ENCODE measurements at places on chromosomes 3 and 15. TPM values are rescaled to one million over a fixed set of nuclear protein-coding genes. Genes with fewer than 3 reads are reported as not detected.

The KNSTRN gene
- 201 TPM for total RNA-seq

GRCh38 chr3:45773072-45773471, 23.3 kb downstream of the SLC6A20 start:
- no peak for DNase-seq

- DNase-seq, result no peak
These were observed 35.6 kb downstream of the FRMD5 start for GRCh38 chr15:44159492-44159891.

DNA sequence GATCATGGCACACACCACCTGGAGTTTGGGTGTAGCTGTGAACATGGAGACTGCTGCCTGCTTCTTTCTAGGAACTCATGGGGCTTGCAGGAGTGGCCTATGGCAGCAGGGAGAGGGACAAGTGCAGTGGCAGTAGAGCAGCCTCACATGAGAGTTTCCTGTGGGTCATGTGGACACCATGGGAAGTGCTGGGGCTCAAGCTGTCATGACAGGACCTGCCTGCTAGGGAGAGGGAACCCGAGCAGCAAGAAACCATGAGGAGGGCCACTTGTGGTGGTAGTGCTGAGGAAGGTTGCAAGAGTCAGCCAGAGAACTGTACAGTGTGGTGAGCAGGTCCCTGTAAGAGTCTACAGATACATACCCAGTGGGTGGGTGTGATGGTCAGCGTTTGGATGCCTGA, 73.8 kb upstream of the MRPS22 start:
- no peak for DNase-seq

DNA sequence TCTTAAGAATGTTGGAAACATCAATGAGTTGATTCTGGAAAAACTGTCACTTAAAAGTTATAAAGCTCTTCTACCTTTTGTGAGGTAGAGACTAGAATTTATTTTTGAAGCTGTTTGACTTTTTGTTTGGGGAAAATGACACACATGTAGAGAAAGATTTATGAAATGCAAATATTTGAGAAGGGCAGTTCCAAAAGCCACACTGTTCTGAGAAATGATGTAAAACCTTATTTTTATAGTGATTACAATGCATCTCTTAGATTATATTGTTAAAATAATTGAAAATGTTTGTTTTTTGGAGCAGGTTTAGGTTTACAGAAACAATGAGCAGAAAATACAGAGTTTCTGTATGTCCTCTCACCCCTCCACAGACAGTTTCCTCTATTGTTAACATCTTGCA, 116.1 kb upstream of the CMC1 start:
- DNase-seq, result no peak

The ANKDD1A gene
- 8.1 TPM for total RNA-seq

DNA sequence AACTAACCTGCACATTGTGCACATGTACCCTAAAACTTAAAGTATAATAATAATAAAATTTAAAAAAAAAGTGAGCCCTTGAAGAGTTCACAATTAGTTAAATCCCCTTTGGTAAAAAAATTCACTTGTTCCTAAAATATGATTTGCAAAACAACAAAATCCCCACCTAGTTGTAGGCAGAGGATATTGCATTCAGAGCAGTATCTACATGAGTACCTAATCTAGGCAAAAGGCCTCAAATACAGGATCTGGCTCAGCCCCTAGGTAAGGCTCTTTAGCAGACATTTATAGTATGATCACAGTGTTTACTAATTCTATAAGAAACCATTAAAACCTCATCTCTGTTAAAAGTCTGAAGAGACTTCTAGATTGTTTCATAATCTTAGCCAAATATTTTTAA, 89.3 kb upstream of the CCDC80 start:
- no peak for DNase-seq

DNA sequence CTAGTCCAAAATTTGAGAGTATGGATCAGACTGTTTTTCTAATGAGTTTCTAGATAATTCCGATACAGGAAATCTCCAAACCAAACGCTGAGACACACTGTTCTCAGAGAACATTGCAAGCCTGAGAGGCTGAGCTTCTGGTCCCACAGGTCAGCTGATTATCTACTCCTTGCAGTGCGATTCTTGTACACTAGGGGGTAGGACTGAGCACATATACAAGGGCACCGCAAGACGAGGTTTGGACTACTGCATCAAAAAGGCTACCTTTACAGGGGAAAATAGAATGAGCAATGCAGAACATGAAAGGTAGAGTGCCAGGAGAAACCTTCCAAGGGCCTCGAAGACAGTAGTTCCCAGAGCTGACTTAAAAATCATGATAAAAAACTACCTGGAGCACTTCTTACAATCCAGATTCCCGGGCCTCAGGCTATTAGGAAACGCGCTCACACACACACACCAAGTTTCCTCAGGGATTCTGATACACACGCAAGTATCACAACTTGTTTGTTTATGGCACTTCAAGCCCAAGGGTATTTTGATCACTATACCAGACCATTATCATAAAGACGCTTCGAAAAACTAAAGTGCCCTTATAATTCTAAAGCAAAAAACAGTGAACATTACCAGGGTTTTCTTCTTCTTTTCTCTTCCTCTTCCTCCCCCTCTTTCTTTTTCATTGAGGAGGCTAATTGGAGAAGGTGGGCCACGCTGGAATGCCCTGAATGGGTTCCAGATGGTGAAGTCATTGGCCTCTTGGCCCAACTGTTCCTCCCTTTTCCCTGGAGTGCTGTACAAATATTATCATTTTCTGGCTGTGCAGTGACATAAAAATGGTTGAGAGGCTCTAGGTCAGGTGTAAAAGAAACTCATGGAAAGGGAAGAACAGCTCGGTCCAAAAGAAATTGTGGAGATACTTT, 61.8 kb downstream of the SLC12A8 start:
- no peak for DNase-seq

DNA sequence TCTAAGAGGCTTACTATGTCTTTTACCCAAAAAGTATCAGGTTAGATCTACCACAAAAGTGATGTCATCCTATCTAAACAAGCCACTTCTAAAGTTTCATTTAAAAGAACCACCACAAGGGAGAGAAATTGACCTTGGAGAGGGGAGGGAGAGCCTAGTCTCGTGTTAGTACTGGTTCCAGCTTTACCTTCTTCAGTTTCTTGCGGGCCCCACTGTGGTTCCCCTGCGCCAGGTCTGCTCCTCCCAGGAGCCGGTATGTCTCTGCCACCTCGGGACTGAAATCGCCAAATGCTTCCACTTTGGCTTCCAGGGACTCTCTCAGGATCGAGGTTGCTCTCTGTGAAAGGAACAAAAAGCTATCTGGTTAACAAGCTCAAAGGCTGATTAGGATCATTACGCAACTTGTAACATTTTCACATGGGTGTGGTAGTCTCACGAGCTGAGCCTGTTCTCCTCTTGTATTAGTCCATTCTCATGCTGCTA, 51.1 kb downstream of the SYNM start:
- DNase-seq, result no peak

The ALDH1A3 gene
- total RNA-seq, result 217 TPM

The FSD2 gene
- total RNA-seq, result not detected

DNA sequence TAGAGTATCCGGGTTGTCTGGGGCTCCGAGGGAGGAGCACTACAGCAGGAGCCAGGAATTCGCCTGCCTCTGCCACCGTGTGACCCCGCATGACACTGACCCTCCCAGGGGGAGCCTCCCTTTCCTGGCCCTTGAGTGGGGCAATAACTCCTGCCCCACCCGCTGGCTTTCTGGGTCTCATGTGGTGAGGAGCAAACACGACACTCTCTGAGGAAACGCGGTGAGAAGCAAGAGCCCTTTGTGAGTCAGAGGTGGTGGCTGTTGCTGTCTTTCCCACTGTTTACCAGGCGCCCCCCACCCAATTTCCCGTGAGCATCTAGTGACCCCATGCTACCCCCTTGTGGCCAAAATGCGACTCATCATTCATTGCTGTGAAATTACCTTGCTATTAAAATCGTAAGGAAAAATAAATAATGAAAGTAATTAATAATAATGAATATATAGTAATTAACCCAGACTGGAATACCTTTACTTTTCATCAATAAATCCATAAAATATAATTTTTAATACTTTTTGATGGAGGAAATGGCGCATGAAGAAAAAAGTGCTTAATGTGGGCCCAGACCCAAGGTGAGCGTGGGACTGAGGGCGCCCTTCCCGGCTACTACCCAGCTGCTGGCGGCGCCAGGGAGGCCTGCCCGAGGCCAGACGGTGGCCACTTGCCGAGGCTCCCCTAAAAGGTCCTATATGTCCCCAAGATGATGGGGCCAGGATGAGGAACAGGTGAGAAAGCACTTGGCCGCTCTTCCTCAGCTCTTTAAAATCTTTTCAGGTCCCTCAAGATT, 29.3 kb downstream of the CCNL1 start:
- peak; percentile 93 for DNase-seq

DNA sequence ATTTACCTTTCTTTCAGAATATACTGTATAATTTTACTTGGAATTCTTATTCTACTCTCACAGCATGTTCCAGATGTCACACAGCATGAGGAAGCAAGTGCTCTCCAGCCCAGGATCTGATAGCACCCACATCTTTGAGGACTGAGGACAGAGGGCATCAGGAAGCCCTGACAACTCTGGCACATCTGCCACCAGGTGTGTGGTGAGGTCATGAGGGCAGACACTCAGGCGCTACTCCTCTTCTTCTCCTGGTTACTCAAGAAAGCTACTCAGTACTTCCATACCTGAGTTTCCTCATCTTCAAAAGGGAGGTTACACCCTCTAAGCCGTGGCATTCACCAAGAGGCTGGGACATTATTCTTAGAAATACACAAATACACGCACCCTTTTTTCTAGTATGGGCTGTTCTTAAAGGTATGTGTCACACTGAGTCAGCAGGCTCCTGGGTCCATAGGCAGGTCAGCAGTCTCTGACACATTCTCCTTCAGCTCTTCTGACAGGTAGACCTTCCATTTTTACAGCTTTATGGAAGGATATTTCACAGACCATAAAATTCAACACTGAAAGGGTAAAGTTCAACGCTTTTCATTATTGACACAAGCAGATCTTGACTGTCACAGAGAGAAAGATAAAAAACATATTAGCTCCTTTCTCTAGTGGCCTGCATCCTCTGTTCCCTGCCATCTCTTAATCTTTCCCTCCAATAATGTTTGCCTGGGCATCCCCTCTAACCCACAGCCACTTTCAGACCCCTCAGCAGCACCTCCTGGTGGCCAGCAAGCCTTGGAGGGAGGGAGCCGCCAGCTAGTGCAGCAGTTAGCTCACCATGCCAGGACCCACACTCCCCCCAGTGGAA, 103.2 kb upstream of the TJP1 start:
- peak; percentile 77 for DNase-seq

- no peak for DNase-seq
These were observed 10.6 kb upstream of the STT3B start for GRCh38 chr3:31522152-31522551.

The ZNF620 gene
- 1.5 TPM for total RNA-seq

GRCh38 chr3:130711565-130712324, 34.9 kb downstream of the PIK3R4 start:
- no peak for DNase-seq

- no peak for DNase-seq
These were observed 746.4 kb upstream of the NR2F2 start for GRCh38 chr15:95584088-95584487.

DNA sequence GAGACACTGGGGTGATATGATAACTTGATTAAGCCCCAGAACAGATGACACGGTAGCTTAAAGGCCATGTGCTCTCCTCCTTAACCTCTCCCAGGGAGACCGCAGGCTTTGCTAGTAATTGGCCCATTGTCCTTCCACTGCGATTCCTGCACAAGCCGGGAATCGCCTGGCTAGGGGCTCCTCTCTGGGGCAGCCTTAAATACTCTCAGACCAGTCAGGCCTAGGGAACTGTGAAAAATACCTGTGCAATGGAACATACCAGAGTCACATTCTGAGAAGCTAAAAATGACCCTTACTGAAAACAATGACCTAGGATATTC, 56.3 kb downstream of the CPN2 start:
- DNase-seq, result no peak

DNA sequence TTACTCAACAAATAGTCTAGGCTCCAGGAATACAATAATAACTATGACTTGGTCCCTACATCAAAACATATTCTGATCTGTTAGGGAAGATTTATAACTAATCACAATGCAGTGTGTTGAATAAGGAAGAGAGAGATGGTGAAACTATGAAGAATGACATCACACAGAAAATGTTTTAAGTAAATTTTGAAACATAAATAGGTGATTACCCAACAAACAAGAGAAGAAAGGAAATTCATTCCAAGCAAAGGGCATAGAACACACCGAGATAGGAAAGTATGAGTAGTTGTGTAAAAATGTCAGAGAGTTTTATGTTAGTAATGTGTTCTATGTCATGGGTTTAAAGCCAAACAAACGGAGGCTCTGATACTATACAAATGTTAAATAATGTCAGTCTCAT, 13.4 kb downstream of the SEC62 start:
- no peak for DNase-seq

The AHSG gene
- total RNA-seq, result not detected

DNA sequence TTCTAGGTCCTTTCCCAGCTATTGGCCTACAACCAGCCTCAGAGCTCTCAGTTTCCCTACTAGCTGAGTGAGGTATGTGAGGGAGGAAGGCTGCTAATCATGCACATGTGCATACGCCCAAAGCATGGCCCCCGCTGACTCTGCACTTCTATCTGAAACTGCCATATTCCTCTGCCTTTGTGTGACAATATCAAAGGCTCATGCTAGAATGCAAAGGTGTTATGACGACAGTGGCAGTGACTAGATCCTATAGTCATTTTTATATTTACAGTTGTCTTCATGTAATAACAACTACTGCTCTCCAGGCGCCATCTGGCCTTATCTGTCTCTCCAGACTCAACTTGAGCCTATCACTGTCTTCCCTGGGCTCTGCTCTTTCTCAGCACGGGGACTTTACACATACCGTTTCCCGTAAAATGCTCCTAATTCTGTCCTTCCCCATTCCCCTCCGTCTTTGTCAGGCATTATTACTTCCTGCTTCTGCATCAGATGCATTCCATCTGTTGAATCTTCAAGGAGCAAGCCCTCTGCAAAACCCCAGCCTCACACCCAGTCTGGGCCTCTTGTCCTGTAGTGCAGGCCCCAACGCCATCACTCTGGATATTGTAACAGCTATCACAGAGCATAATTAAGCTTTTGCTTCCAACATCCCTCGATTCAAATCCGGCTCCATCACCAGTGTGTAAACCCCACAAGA, 102.5 kb downstream of the PDCD6IP start:
- DNase-seq, result no peak

DNA sequence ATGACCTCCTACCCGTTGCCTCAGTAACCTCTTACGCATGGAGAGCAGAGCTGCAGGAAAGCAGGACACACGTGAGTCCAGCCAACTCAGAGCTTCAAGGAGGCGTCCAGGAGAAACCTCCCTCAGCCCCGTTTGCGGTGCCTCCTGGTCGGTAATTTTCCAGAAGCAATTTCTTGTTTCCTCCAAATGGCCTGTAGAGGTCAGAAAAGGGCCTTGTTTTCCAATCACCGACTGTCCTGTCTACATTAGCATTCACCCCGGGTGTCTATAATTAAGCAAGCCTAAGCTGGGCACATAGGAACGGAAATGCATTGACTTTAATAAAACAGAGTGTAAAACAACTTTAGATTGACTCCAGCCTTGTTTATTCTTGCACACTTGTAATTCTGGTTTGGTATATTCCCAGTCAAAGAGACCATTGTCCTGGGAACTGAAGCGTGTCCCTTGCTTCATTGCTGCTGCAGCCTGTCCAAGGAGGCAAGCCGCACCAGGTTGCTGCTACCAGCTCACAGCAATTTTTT, 836.2 kb downstream of the AGBL1 start:
- DNase-seq, result peak; percentile 88

- no peak for DNase-seq
These were observed 13.8 kb upstream of the THRB start for GRCh38 chr3:24508423-24508839.

The ROPN1 gene
- 1.3 TPM for total RNA-seq

The SLC12A1 gene
- total RNA-seq, result 0.10 TPM

The IL17RC gene
- total RNA-seq, result 23.2 TPM

All from RPMI7951 (cell line).